ENCODE measurements at places on chromosomes 5 and 9.

- no peak for DNase-seq
These were observed 293.4 kb upstream of the ACTBL2 start for GRCh38 chr5:57776035-57776434.

DNA sequence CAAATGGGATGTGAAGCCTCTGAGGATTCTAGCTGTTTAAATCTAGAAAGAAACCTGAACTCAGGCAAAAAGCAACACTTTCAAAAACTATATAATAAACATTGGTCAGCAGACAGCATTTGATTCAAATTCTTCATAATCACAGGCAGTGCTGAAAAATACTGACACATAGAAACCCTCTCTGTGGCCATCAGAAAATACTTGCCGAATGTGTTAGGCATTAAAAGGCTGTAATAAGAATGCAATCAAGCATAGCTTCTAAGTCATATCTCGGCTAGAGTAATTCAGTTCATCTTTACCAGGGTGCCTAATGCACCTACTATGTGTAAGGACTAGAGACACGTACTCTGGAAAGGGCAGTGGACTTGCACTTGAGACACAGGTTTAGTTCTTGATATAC, 405.3 kb upstream of the SGCD start:
- no peak for DNase-seq

GRCh38 chr9:136686794-136687711, at the start of gene AGPAT2:
AGPAT2 (minus strand) TSS chr9:136687457; CDS start chr9:136687357, 100 bp downstream.
- DNase-seq, result peak; percentile 29

DNA sequence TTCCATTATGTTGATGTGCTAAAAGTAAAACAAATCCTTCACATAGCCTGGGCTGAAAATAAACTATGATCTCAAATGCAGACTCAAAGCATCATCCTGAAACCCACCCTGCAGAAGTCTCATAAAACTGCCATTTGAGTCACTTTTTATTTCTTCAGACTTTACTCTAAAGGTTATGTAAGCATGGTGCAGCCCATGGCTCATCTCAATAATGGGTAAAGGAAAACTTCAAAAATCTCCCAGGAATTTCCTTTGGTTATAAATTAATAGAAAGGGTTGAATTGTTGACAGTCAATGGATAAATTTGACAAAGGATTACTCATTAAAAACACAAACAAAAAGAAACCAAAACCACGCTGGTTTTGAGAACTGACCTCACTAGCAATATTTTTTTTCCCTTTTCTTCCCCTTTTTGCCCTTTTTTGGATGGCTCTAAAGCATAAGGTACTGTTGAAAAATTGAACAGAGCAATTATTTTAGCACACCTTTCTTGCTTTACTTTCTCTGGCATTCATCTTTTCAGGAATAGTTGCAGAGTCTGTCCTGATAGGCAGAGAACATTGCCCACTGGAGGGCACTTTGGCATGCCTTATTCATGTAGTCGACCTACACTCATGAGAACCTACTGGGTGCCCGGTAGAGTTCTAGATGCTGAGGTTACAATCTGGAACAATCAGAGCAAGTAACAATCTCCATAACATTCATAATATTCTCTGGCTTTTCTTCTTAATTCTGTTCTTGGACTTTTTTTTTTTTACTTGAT, 191.4 kb downstream of the TMEM167A start:
- DNase-seq, result no peak

DNA sequence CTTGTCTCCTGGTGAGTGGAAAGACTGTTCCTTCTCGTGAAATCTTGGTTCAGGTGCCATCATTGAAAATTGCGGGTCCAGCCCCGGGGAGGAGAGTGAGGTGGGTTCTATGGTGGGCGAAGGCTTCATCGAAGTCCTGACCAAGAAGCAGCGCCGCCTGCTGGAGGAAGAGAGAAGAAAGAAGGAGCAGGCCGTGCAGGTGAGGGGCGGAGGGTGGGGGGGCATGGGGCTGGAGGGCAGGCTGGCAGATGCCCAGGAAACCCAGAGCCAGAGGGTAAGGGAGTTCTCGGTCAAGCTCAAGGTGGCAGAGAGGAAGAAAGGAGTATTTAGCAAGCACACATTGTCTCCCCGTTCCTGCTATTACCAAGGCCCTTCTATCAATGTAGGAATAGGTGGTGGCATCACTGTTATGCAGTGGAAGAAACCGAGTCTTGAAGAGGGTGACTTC, 24.3 kb upstream of the POMT1 start:
- no peak for DNase-seq

DNA sequence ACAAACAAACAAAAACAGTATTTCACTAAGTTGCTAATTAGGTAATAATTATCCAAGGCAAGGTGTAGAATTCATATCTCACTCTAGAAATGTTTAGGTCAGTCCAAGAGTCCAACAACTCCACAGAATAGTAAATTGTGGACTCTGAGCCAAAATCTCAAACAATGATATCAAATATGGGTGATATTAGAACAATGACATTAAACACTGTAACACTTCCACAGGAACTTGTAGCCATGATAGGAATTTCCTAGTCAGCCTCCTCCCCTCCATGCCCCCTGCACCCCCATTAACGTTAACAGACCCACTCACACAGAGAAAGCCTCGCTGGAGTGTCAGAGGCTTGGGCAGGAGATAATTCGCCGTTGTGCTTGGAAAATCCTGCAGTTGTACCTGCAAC, 305.0 kb upstream of the PIK3R1 start:
- DNase-seq, result no peak

DNA sequence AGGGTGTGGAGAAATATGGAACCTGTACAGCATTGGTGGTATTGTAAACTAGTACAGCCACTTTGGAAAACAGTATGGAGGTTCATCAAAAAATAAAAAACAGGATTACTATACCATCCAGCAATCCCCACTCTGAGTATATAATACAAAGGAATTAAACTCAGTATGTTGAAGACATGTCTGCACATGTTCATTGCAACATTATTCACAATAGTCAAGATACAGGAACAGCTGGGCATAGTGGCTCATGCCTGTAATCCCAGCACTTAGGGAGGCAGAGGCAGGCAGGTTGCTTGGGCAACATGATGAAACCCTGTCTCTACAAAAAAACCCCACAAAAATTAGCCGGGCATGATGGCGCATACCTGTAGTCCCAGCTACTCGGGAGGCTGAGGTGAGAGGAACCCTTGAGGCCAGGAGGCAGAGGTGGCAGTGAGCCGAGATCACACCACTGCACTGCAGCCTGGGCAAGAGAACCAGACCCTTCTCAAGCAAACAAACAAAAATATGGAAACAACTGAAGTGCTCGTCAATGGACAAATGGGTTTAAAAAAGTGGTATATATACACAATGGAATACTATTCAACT, 63.6 kb downstream of the TMEM174 start:
- DNase-seq, result no peak

GRCh38 chr9:135347461-135347860, 132.1 kb upstream of the PPP1R26 start:
- no peak for DNase-seq

Measured in stimulated activated CD4-positive, alpha-beta T cell treated with anti-CD3 and anti-CD28 coated beads, Interleukin-15, amount 100 ng/mL, for 1 hour (primary cell).